ENCODE measurements at places on chromosomes 12 and 14. TPM values are rescaled to one million over a fixed set of nuclear protein-coding genes. Genes with fewer than 3 reads are reported as not detected.

KLRC4 gene
- polyA plus RNA-seq = not detected

GRCh38 chr12:44703182-44703910 lies 172.8 kb downstream of the NELL2 start:
- no peak for DNase-seq

DNA sequence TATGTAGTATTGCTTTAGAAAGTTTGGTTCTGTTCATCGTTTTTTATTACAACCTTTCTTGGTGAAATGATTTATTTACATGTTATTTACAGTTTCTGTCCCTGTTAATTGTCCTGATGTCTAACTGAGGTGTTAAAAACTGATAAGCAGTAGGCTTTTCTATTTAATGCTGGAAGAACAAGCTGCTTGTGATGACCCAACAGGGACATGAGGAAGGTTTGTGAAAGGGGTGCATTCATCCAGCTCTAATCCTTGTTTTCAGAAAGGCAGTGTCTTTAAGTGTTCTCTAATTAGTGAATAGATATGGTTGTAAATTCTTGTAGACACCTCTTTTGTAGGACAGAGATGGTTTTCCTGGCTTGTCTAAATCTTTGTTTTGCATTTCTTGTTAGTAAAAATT lies 191.4 kb downstream of the FOXA1 start:
- no peak for DNase-seq

GRCh38 chr12:26157001-26157400 lies 32.2 kb upstream of the BHLHE41 start:
- no peak for DNase-seq

C14orf132 gene
- 47.7 TPM for polyA plus RNA-seq

DNA sequence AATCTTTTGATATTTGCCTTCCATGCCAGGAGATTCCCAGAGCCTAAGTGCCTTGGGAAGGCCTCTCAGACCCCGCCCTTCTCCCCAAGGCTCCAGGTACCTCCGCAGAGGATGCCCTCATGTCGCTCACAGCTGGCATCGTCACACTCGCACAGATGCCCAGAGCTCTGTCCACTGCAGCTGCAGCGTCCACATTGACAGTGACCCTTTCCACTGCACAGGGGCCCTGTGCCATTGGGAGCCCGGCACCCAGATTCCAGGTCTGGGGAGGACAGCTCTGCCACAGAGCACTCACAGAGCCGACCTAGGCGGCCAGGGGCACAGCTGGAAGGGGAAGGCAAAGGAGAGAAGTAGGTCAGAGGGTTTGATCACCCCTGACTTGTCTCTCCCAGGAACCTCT lies 12.3 kb upstream of the CSAD start:
- no peak for DNase-seq

Measured in AG04450 (cell line).